ENCODE measurements at places on chromosomes 3 and 15. TPM values are rescaled to one million over a fixed set of nuclear protein-coding genes. Genes with fewer than 3 reads are reported as not detected.

IDH3A gene
- total RNA-seq: 105 TPM

GRCh38 chr3:189630767-189631372 is 319 bp upstream of the TP63 start:
- no peaks in the 10 kb centered on the region for H3K27me3 ChIP-seq
- peak overlapping the region; percentile 5 for H3K4me3 ChIP-seq
- DNase-seq: no peak

P3H2 gene
- not detected for total RNA-seq

DNA sequence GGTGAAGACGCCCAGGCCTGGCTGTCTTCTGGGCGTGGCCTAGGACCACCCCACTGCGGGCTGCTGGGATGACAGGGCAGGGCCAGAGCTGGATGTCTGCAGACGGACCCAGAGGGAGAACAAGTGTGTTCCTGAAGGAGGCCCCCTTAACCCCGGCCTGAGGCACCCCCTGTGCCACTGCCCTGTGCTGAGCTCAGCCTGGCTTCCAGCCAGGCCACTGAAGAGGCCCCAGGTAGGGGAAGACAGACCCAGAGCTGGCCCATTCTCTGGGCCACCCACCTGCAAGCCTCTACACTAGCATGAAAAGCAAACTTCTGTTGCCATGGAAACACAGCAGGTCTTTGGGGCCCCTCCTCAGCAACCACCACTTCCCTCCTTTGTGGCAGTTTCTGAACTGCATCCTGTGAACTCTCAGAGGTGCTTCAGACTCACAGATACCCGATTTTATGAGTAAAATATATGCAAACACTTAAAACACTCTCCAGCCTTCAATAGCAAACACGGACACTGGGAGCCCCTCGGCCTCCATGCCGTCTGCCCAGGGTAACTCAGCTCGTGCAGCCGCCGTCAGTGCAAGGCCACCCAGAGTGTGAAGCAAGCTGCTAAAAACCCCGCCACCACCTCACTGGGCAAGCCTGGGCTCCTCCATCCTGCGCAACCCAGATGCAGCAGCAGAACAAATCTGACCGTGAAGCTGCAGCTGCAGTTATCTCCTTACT is 42.5 kb downstream of the CMTM6 start:
- peaks cover 29% of the 10 kb centered on the region for H3K4me1 ChIP-seq
- no peak overlapping the region for H3K27ac ChIP-seq
- H3K27me3 ChIP-seq: no peaks in the 10 kb centered on the region
- peak overlapping the region; percentile 67 for H3K4me3 ChIP-seq
- DNase-seq: peak; percentile 92

- peaks cover 5% of the 10 kb centered on the region for H3K4me1 ChIP-seq
- DNase-seq: no peak
- H3K27me3 ChIP-seq: peaks cover 46% of the 10 kb centered on the region
- no peaks in the 10 kb centered on the region for H3K36me3 ChIP-seq
- H3K4me3 ChIP-seq: no peak overlapping the region
Observed at GRCh38 chr3:107206141-107206540, 171.1 kb upstream of the CCDC54 start.

TPRG1 gene
- 9.7 TPM for total RNA-seq

Measured in activated CD8-positive, alpha-beta memory T cell treated with anti-CD3 and anti-CD28 coated beads, Interleukin-2, amount 10 ng/mL, durations not matched to agents 7 days and 5 days (primary cell).